ENCODE measurements at places on chromosomes 1 and 21.

DNA sequence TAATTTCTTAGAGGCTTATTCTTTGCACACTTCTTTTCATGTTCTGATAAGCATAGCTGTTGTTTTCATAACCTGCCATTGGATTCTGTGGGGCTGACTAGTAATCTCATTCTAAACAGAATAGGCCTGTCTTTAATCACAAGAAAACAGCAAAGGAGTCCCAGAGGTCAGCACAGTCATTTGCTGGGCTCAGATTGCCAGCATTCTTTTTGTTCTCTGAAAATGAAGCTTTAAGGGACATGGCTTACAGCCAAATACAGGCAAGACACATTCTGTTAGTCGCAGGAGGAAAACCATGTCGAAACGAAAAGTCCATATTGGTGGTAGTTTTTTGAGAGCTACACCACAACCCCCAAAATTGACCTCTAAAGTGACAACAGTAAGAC is 75.0 kb downstream of the MRPS6 start:
- no peak for DNase-seq
- H3K27ac ChIP-seq, result no peak overlapping the region
- H3K27me3 ChIP-seq, result no peaks in the 10 kb centered on the region

GRCh38 chr21:21231913-21232312 is 233.7 kb downstream of the NCAM2 start:
- H3K4me3 ChIP-seq, result no peak overlapping the region
- no peaks in the 10 kb centered on the region for H3K36me3 ChIP-seq
- DNase-seq, result no peak
- no peaks in the 10 kb centered on the region for H3K27me3 ChIP-seq

DNA sequence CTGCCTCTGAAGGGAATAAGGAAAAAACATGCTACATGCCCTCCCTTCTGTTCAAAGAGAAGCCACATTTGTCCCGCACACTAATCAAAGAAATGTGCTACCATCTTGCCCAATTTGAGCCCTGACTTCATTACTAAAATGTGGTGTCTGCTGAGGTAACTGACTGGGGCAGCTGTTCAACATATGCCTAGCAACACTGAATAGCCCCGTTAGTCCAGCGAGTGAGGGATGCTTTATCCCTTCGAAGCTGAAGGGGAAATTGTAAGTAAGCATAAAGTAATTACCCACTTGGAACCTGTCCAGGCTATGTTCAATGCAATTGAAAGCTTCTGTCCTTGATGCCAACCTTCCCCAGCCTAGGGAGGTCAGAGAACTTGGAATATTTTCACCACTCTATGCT is 310.6 kb downstream of the SEC16B start:
- H3K27ac ChIP-seq, result no peak overlapping the region
- no peaks in the 10 kb centered on the region for H3K36me3 ChIP-seq
- no peaks in the 10 kb centered on the region for H3K27me3 ChIP-seq
- no peak overlapping the region for H3K4me3 ChIP-seq
- DNase-seq, result no peak

DNA sequence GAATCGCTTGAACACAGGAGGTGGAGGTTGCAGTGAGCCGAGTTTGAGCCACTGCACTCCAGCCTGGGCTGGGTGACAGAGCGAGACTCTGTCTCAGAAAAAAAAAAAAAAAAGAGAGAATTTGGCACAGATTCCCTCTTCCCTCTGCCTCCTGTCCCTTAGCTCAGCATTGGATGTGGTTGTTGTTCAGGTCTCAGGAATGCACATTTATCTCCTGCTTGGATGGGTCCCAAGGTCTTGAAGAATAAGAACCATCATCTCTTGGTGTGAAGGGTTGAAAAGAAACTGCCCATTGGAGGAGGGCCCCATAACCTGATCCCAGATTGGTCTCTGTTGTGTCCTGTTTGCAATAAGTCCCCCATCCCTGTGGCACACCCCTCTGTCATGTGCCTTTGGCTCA is 34.9 kb downstream of the UBIAD1 start:
- H3K27me3 ChIP-seq, result no peaks in the 10 kb centered on the region
- no peaks in the 10 kb centered on the region for H3K4me1 ChIP-seq
- no peak overlapping the region for H3K27ac ChIP-seq
- H3K4me3 ChIP-seq, result no peak overlapping the region
- DNase-seq, result no peak
- no peaks in the 10 kb centered on the region for H3K36me3 ChIP-seq

DNA sequence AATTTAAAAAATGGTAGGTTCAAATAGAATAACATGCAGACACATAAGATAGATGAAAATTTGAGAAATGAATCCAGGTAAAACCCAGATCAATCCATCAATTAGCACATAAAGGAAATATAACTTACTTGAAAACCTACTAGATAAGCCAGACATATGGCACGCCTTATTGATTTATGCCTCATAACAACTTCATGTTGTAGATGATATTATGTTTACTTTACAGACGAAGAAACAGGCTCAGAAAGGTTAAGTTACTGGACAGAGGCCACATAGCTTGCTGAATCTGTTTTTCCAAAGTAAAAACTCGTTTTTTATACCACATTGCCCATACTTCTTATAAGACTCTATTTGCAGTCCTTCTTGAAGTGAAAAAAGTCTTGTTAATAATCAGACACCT is 22.1 kb upstream of the NCF2 start:
- DNase-seq, result no peak
- peaks cover 1% of the 10 kb centered on the region for H3K4me1 ChIP-seq

- no peaks in the 10 kb centered on the region for H3K36me3 ChIP-seq
- no peak overlapping the region for H3K4me3 ChIP-seq
- H3K4me1 ChIP-seq, result no peaks in the 10 kb centered on the region
- no peaks in the 10 kb centered on the region for H3K27me3 ChIP-seq
- peak; percentile 26 for DNase-seq
Observed at GRCh38 chr1:185681034-185681633, 53.1 kb upstream of the HMCN1 start.

GRCh38 chr1:59061876-59062275 is 235.0 kb upstream of the FGGY start:
- H3K36me3 ChIP-seq, result no peaks in the 10 kb centered on the region
- H3K27ac ChIP-seq, result peak overlapping the region; percentile 73
- peaks cover 31% of the 10 kb centered on the region for H3K4me1 ChIP-seq
- DNase-seq, result peak; percentile 67
- no peaks in the 10 kb centered on the region for H3K27me3 ChIP-seq
- no peak overlapping the region for H3K4me3 ChIP-seq

DNA sequence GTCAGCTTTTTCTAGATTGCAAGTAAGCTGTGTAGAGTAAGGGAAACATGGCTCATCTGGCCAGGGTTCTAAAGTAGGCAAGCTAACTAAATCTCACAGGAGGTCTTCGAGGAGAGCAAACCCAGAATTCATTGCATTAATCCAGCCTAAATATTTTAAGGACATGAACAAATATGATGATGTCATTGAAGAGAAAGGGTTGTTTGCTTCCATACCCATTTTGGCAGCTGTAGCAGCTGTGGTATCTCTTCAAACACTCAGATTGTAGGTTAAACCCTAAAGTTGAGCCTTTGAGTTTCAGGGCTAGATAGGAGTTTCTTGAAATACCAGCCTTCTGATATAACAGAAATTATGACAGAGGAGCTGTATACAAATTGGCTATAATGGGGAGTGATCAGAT is 200.5 kb upstream of the C1orf105 start:
- H3K27ac ChIP-seq, result no peak overlapping the region
- no peaks in the 10 kb centered on the region for H3K27me3 ChIP-seq
- H3K36me3 ChIP-seq, result no peaks in the 10 kb centered on the region
- H3K4me1 ChIP-seq, result no peaks in the 10 kb centered on the region
- no peak overlapping the region for H3K4me3 ChIP-seq

- no peak overlapping the region for H3K4me3 ChIP-seq
- peaks cover 6% of the 10 kb centered on the region for H3K36me3 ChIP-seq
- no peak for DNase-seq
Observed at GRCh38 chr1:236848274-236848923, 53.3 kb downstream of the MTR start.

- no peak overlapping the region for H3K27ac ChIP-seq
- no peak overlapping the region for H3K4me3 ChIP-seq
- H3K36me3 ChIP-seq, result no peaks in the 10 kb centered on the region
Observed at GRCh38 chr1:172136925-172137324, 283.6 kb upstream of the C1orf105 start.

- H3K4me3 ChIP-seq, result no peak overlapping the region
- no peaks in the 10 kb centered on the region for H3K4me1 ChIP-seq
- no peaks in the 10 kb centered on the region for H3K36me3 ChIP-seq
- H3K27me3 ChIP-seq, result no peaks in the 10 kb centered on the region
Observed at GRCh38 chr1:22646384-22646783, 3.0 kb downstream of the C1QC start.

GRCh38 chr1:108036796-108037562 is 72.0 kb upstream of the VAV3 start:
- no peaks in the 10 kb centered on the region for H3K27me3 ChIP-seq
- DNase-seq, result no peak
- no peak overlapping the region for H3K27ac ChIP-seq
- no peak overlapping the region for H3K4me3 ChIP-seq
- H3K36me3 ChIP-seq, result no peaks in the 10 kb centered on the region

GRCh38 chr21:14096172-14096571 is 114.6 kb downstream of the LIPI start:
- no peaks in the 10 kb centered on the region for H3K27me3 ChIP-seq
- DNase-seq, result no peak
- H3K27ac ChIP-seq, result no peak overlapping the region
- no peaks in the 10 kb centered on the region for H3K36me3 ChIP-seq

- DNase-seq, result no peak
- no peaks in the 10 kb centered on the region for H3K36me3 ChIP-seq
- H3K4me3 ChIP-seq, result no peak overlapping the region
- no peak overlapping the region for H3K27ac ChIP-seq
- H3K27me3 ChIP-seq, result no peaks in the 10 kb centered on the region
Observed at GRCh38 chr1:43034778-43035177, 76.1 kb upstream of the SLC2A1 start.

- no peak overlapping the region for H3K27ac ChIP-seq
- no peaks in the 10 kb centered on the region for H3K36me3 ChIP-seq
- no peaks in the 10 kb centered on the region for H3K27me3 ChIP-seq
- DNase-seq, result peak; percentile 27
Observed at GRCh38 chr1:96559707-96560596, 161.6 kb upstream of the PTBP2 start.

GRCh38 chr1:192045131-192045530 is 113.1 kb upstream of the RGS18 start:
- no peak overlapping the region for H3K4me3 ChIP-seq
- DNase-seq, result no peak
- H3K27me3 ChIP-seq, result no peaks in the 10 kb centered on the region
- no peaks in the 10 kb centered on the region for H3K4me1 ChIP-seq
- H3K36me3 ChIP-seq, result no peaks in the 10 kb centered on the region

GRCh38 chr1:21514245-21514644 is 5.0 kb downstream of the ALPL start:
- H3K27me3 ChIP-seq, result no peaks in the 10 kb centered on the region
- no peaks in the 10 kb centered on the region for H3K4me1 ChIP-seq
- no peak overlapping the region for H3K27ac ChIP-seq
- H3K4me3 ChIP-seq, result no peak overlapping the region
- DNase-seq, result no peak
- no peaks in the 10 kb centered on the region for H3K36me3 ChIP-seq

GRCh38 chr21:26405735-26406361 is 167.2 kb downstream of the CYYR1 start:
- no peaks in the 10 kb centered on the region for H3K36me3 ChIP-seq
- no peak overlapping the region for H3K4me3 ChIP-seq
- DNase-seq, result peak; percentile 58
- no peak overlapping the region for H3K27ac ChIP-seq

- H3K27ac ChIP-seq, result no peak overlapping the region
- H3K4me3 ChIP-seq, result no peak overlapping the region
- DNase-seq, result no peak
- H3K36me3 ChIP-seq, result no peaks in the 10 kb centered on the region
Observed at GRCh38 chr1:226575739-226576378, 27.3 kb downstream of the STUM start.

GRCh38 chr1:171220081-171220420 is 28.2 kb upstream of the FMO1 start:
- H3K4me1 ChIP-seq, result peaks cover 6% of the 10 kb centered on the region
- H3K4me3 ChIP-seq, result no peak overlapping the region
- no peaks in the 10 kb centered on the region for H3K36me3 ChIP-seq
- no peak overlapping the region for H3K27ac ChIP-seq
- no peaks in the 10 kb centered on the region for H3K27me3 ChIP-seq
- DNase-seq, result no peak

DNA sequence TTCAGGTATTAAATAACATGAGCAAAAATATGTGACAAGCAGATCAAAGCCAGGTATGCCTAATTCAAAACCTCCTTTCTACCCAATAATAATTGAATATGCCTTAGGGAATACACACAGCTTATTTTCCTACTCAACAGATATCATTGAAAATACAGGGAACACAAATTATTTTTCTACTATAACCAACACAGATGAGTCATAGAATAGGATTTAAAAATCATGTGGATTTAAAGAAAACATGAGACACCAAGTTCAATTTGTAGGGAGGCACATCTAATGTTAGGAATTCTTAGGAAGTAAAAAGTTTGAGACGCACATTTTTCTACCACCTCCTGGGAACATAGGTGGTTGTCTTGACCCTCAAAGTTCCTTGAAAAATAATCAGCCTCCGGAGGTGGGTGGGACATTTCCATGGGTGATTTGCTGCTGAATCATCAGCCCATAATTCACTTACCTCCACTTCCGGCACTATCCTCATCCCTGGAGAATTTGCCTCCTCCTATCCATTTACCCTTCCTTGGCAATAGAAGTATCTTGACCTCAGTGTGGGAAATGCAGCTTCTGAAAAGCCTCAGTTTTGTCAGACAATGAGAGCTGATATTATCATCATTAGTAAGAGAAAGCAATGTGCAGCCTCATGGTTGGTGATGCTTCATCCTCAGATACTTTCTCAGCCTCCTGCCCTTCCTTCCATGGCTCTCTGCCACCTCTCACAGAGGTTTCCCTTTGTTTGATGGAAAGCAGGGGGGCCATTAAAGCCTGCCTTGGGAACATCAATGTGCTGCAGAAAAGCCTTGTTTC is 33.5 kb upstream of the RGS4 start:
- DNase-seq, result no peak
- no peak overlapping the region for H3K27ac ChIP-seq
- no peaks in the 10 kb centered on the region for H3K4me1 ChIP-seq
- H3K4me3 ChIP-seq, result no peak overlapping the region
- no peaks in the 10 kb centered on the region for H3K36me3 ChIP-seq

Measured in adrenal gland (tissue), 19 donors.